ENCODE measurements at places on chromosomes 5 and 9.

DNA sequence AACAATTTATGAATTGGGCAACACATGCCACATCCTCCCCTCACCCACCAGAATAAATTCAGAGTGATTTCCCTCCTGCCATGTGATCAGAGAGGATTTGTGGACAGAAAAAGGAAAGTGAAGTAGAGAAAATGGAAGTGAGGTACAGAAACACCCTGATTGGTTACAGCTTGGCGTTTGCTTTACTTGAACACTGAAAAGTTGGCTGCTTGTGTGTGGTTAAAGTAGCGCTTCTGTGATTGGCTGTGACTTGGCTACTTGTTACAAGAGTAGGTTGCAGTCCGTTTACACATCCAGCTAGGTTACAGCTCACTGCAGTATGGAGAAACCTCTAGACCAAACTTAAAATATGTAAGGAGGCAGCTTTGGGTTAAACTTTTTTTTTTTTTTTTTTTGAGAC lies 205.2 kb upstream of the ZNF608 start:
- DNase-seq: no peak

DNA sequence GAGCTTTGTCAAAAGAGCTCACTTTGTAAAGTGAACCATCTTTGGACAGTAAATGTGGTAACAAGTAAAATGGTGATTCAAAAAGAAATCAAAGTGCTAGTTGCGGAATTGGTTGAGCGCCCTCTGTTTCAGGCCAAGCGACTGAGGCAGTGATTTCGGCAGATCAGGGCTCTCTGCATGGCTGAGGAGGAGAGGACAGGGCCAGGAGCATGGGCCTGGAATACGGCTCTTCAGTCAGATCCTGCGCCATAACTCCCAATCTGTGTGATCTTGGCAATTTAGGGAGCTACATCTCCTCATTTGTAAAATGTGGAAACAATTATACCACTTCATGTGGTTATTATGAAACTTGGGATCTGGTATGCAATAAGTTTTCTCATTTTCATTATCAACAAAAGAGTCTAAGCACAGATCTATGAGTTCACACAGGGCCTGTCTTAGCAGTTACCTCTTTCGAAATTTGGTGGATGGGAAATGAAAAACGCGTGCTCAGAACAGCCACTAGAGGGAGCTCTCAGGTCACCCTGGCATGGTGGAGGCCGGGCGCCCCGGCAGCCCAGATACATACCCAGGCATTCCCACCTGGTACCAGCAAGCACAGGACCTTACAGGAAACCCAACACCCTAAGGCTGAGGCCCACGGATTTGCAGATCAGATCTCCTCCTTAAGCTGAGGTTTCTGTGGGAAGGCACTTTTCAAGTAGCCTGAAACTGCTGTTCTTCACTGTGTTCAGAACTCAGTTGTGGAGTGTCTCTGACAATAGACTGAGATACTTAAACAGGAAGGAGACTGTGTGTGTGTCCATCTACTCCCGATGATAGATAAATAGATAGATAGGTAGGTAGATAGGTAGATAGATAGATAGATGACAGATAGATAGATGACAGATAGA lies 303.7 kb downstream of the RAB3C start:
- DNase-seq: peak; percentile 58

GRCh38 chr9:136962701-136963248 lies 10.7 kb downstream of the LCN12 start:
- DNase-seq: no peak

DNA sequence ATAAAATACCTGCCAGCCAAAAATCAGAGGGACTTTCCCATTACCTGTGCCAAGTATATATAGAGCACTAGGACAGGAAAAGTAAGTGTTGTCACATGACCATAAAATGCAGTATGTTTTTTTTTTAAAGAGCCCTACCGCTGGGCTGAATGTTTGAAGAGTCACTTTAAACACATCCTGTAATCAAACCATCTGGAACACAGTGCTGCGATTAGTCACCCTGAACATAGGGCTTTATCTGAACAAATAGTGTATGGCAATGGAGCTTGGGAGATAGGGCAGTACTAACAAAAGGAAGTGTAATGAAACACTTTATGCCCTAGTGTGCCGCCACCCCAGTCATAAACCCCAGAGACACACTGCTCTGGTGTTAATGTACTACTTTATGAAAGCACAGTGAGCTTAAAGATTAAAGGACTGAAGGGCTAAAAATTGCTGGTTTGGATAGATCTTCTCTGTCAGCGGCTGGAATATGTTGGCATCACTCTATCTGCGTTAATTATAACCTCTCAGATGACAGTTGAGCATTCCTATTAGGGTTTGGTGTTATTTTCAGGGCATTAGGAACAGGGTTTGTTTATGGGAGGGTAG lies 90.4 kb downstream of the ZNF608 start:
- no peak for DNase-seq

DNA sequence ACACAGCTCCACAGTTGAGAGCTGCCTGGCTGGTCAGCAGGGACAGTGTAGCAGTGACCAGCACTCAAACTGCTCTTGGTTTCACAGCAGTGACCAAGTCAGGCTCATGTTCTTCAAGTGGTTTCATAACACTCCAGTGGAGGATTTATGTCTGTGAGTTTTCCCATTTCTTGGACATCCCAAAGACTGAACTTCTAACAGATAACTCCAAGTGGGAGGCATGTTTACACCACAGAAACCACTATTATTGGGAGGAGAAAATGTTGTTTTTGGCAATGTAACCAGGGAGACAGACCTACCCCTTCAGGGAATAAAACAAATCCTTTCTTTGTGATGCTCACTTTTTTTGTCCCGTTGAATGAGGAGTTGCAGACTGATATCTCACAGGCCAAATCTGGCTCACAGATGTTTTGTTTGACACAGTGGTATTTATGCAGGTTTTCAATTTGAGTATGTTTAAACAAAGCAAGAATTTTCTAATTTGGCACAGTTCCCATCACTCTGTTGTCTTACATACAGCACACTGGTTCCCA lies 141.5 kb downstream of the RMI1 start:
- DNase-seq: no peak

DNA sequence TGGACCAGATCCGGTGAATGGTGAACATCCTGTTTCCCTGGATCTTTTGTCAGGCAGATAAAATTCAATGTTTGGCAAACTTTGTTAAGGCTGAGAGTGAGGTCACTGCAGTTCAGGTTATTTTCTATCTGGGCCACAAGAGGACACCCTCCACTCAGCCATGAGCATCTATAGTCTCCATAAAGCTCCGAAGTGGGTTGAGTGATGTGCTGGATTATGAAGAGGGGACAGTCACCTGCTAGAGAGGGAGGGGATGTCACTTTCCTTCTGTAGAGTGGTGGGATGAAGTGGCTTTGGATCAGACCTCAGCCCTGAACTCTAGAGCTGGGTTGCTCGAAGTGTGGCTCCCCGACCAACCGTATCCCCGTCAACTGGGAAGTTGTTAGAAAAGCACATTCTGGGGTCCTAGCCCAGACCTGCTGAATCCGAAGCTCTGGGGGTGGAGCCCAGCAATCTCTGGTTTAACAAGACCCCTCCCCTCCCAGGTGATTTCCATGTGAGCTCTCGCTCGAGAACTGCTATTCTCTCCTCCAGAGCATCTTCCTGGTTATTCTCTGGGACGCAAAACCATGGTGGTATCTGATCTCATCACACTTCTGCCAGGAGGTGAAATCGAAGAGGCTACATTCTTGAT lies 31.8 kb upstream of the FGF1 start:
- no peak for DNase-seq

- DNase-seq: no peak
Observed at GRCh38 chr9:6896562-6896961, 138.8 kb downstream of the KDM4C start.

GRCh38 chr5:29879401-29879800 lies 1314.1 kb upstream of the CDH6 start:
- no peak for DNase-seq

- no peak for DNase-seq
Observed at GRCh38 chr9:117815315-117815714, 111.1 kb downstream of the TLR4 start.

- no peak for DNase-seq
Observed at GRCh38 chr5:132481596-132482211, 8.9 kb downstream of the IRF1 start.

- DNase-seq: no peak
Observed at GRCh38 chr9:127277770-127278169, 13.2 kb downstream of the GARNL3 start.

DNA sequence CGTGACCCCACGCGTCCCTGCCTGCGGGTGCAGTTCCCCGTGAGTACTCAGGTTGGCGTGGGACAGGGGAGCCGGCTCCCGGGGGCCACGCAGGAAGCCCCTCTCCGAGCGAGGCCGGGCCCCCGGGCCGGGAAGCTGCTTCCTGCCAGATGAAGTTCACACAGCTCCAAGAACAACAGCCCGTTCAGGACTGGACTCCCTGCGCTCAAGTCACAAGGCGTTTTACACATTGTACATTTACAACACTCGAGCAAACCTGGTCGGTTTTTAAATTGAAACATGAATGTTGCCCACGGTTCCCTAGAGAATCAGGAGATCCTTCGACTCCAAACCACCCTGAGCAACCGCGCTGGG lies 22.4 kb downstream of the SLC9A3 start:
- DNase-seq: no peak

- no peak for DNase-seq
Observed at GRCh38 chr9:7119612-7120011, 361.8 kb downstream of the KDM4C start.

- no peak for DNase-seq
Observed at GRCh38 chr9:76868897-76869296, 37.0 kb downstream of the PRUNE2 start.

GRCh38 chr9:88746029-88746742 lies 211.2 kb downstream of the NXNL2 start:
- no peak for DNase-seq

DNA sequence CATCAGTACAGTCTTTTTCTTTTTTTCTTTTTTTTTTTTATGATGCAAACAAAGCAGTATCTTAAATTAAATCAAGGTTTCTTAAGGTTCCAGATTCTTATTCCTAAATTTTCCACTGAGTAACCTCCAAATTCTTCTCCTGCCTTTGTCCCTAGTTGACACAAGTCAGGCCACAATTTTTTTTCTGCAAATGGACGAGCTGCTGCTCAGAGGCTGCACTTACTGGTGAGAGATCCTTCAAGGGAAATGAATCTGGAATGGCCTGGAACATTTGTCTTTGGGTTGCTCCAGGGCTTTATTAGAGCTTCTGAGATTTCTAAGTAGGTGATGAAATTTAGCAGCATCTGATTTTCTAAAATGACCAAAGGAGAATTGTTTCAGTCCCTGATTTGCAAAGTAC lies 39.3 kb downstream of the PIK3R1 start:
- DNase-seq: no peak

DNA sequence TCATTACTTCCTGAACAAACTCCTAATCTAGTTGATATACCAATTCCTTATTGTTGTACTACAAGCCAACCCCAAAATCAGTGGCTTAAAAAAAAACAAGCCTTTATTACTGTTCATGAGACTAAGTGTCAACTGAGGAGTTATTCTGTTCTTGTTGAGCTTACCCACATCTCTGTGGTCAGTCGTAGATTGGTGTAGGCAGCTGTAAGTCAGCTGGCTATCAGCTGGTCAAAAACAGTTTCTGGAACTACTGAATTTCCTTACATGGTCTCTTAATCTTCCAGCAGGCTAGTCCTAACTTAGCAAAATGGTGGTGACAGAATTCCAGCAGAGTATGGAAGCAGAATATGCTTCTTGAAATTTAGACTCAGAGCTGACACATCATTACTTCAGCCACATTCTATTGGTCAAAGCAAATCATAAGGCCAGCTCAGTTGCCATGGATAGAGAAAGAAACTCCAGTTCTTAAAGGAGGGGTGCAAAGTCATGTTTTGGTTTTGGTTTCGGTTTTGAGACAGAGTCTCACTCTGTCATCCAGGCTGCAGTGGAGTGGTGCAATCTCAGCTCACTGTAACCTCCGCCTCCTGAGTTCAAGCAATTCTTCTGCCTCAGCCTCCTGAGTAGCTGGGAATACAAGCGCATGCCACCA lies 386.1 kb upstream of the MPDZ start:
- DNase-seq: no peak

GRCh38 chr5:109965634-109966033 lies 275.9 kb downstream of the MAN2A1 start:
- DNase-seq: no peak

DNA sequence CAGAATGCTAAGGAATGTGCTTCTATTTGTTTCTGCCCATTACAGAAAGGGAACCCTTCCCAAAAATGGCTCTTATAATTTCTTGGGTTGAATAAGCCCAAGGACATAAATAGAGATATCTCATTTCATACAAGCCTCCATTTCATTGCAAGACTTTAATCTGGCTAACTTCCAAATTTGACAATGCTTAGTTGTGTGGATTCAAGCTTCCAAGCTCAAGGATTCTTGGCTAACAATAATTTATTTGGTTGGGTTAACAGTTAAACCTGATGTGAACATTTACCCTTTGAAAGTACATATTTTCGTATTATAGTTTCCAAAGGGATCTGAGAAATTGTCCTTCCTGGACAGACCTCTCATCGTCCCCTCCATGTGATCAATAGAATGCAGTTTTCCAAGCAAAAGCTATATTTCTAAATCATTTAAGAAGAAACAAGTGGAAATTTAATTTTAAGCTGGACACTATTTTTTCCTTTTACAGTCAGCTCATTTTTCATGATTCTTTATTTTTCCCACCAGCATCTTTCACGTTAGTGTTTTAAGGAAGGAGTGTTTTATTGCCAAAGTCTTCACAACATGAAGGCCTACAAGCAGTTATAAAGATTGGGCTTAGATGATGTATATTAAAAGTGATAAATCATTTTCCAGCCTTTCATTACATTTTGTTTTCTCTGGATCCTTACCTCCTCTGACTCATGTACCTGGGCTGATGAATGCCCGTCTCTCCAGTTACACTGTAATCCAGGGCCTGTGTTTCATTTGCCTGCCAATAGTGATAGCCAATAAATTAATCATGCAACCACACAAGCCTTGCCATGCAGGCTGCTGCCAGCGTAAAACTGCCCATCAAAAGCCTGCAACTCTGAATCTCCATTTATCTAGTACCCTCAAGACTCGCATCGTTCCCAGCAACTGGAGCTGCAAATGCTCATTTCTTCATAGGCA lies 176.7 kb downstream of the NTRK2 start:
- no peak for DNase-seq

DNA sequence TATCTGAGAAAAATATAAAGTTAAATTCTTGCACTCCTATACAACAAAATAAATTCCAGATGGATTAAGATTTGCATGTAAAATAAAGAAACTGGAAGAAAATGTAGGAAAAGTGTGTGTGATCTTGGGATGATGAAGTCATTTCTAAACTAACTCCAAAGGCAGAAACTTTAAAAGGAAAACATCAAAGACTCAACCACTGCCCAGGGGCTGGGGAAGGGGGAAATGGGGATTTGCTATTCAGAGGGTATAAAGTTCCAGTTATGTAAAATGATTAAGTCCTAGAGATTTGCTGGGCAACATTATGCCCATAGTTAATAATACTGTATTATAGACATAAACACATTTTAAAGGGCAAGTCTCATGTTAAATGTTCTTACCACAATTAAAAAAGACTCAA lies 254.5 kb downstream of the DEPDC1B start:
- no peak for DNase-seq

- DNase-seq: no peak
Observed at GRCh38 chr9:130368631-130369103, 76.1 kb upstream of the ASS1 start.

DNA sequence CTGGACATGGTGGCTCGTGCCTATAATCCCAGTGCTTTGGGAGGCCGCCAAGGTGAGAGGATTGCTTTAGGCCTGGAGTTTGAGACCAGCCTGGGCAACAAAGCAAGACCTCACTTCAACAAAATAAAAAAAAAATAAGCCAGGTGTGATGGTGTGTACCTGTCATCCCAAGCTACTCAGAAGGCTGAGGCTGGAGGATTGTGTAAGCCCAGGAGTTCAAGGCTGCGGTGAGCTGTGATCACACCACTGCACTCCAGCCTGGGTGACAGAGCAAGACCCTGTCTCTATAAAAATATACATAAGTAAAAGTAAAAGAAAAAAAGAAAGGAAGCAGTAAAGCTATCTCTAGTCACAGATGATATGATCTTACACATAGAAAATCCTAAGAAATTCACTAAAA lies 59.5 kb upstream of the SYNPO start:
- DNase-seq: no peak

Measured in activated T-helper 1 cell treated with anti-CD3 and anti-CD28 coated beads, Interleukin-12 subunit alpha, Interleukin-12 subunit beta, Interleukin-2, Interleukin-4 antibody, amounts not matched to agents 30 ng/mL and 10 ng/mL and 1 ng/mL, durations not matched to agents 14 hours and 24 hours and 36 hours (primary cell).